Caki2 (cell line): ENCODE measurements at places on chromosomes 3 and 15. TPM values are rescaled to one million over a fixed set of nuclear protein-coding genes. Genes with fewer than 3 reads are reported as not detected.

Gene CNTN4
- 1.8 and 13.1 TPM in 2 replicates for total RNA-seq

Gene MFGE8
- total RNA-seq = 141 and 157 TPM in 2 replicates

Gene PLCH1
- 2.7 and 5.6 TPM in 2 replicates for total RNA-seq

Gene PLAAT1
- 6.0 and 22.0 TPM in 2 replicates for total RNA-seq

Gene SCAANT1
- not detected in 2 replicates for total RNA-seq

Gene MEX3B
- 5.5 and 7.4 TPM in 2 replicates for total RNA-seq

Gene GOLGA8S
- 0.32 TPM in 1 of 2 replicates, not detected in the other for total RNA-seq

Gene KLHL40
- not detected in 2 replicates for total RNA-seq

Gene NANOGP8
- total RNA-seq = not detected in 2 replicates

Gene CEP70
- total RNA-seq = 22.3 and 30.5 TPM in 2 replicates

Gene TMEM266
- total RNA-seq = 0.47 TPM in 1 of 2 replicates, not detected in the other

Gene PLD1
- total RNA-seq = 6.4 and 12.2 TPM in 2 replicates

Gene MAP6D1
- 4.9 TPM in 1 of 2 replicates, not detected in the other for total RNA-seq

Gene GPR62
- total RNA-seq = not detected in 2 replicates

Gene NR1I2
- not detected in 2 replicates for total RNA-seq

Gene CHRNB4
- total RNA-seq = 6.5 TPM in 1 of 2 replicates, not detected in the other

Gene LRRC31
- 0.47 and 0.98 TPM in 2 replicates for total RNA-seq

Gene SPINT1
- total RNA-seq = 19.5 and 29.7 TPM in 2 replicates

Gene TRH
- total RNA-seq = not detected in 2 replicates

Gene ERC2
- not detected in 2 replicates for total RNA-seq

Gene ST3GAL6
- total RNA-seq = 0.78 and 6.5 TPM in 2 replicates

Gene DENND4A
- 4.5 and 5.9 TPM in 2 replicates for total RNA-seq

Gene CYP11A1
- not detected in 2 replicates for total RNA-seq

Gene BCL2A1
- total RNA-seq = 3.7 TPM in 1 of 2 replicates, not detected in the other

Gene SERPINI2
- 1.8 TPM in 1 of 2 replicates, not detected in the other for total RNA-seq
